ENCODE measurements at places on chromosomes 7 and 10.

DNA sequence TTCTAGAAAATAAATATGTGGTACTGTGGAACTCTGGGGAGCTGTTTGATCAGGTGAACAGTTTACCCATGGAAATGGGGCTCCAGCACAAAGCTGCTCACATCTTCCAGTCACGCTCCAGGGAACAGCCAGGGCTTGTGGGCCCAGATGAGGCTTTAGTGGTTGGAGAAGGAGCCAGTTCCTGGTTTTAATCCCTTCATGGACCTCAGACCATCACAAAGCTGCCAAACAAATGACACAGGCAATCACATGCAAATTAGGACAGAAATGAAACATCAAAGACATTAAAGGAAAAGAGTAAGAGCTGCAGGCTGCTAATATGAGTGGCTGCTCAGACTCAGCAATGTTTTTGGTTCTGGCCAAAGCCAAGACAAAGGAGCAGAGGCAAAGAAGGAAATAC, 2.2 kb upstream of the ATP6V0E2 start:
- DNase-seq = no peak

DNA sequence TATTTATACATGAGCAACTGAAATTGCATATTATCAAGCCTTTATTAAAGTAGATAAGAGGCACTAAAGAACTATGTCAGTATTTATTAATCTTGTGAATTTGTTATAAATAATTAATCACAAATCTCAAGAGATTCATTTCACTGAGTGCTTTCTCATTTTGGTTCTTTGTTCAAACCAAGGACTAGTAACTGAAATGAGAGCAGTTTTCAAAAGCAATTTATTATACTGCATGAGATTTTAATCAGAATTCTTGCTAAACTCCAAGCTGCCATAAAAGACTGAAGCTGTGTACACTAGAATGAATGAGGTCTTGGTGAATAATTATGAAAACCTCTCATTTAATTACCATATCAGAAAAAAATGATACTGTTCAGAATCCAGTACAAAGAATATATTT, 224.8 kb upstream of the IMMP2L start:
- DNase-seq = no peak

DNA sequence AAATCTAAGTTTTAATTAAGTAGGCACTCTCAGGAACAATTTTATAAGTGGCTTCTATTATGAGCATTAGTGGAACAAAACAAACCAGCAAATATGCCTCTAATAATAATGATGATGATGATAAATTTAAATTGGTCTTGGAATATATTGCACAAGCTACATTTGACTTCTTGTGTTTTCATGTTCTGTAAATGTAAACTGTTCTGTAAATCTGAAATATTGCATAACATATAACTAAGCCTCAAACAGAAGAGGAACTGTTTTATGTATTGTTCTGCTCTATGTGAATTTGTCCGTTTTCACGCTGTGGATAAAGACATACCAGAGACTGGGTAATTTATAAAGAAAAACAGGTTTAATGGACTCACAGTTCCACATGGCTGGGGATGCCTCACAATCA, 625.2 kb upstream of the CELF2 start:
- no peak for DNase-seq

- no peak for DNase-seq
Measured at GRCh38 chr7:157719008-157719682, 382.3 kb downstream of the DNAJB6 start.

- DNase-seq = no peak
Measured at GRCh38 chr10:646118-646524, 43.3 kb downstream of the DIP2C start.

All from progenitor cell of endocrine pancreas (in vitro differentiated cells).